ENCODE measurements at places on chromosomes 2 and 18. TPM values are rescaled to one million over a fixed set of nuclear protein-coding genes. Genes with fewer than 3 reads are reported as not detected.

Gene PTPN4
- total RNA-seq = 39.3 TPM

Gene HMSD
- total RNA-seq = 2.9 TPM

DNA sequence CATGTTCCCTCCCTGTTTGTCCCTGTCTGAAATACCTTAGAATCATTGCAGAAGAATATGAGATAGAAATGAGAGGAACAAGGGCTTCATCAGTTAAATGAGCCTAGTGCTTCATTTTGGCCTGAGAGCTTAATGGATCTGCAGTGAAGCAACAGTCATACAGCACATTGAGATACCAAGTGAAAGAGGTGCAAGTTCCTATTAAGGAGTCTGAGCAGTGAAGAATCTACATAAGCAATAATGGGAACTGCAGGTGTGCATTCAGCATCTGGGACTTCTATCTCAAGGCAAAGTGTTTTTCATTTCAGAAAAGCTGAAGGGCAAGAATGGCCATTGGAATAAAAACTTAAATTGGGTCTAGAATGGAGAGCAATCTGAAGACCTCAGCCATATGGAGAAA lies 323.2 kb upstream of the SLC39A10 start:
- H3K27me3 ChIP-seq = no peaks in the 10 kb centered on the region
- no peaks in the 10 kb centered on the region for H3K4me1 ChIP-seq
- DNase-seq = no peak
- no peaks in the 10 kb centered on the region for H3K36me3 ChIP-seq
- no peak overlapping the region for H3K4me3 ChIP-seq
- no peak overlapping the region for H3K27ac ChIP-seq

- H3K27ac ChIP-seq = no peak overlapping the region
- H3K27me3 ChIP-seq = no peaks in the 10 kb centered on the region
- peak; percentile 38 for DNase-seq
Observed at GRCh38 chr2:179340678-179341077, 76.0 kb upstream of the SESTD1 start.
